ENCODE measurements at places on chromosomes 11 and 22. TPM values are rescaled to one million over a fixed set of nuclear protein-coding genes. Genes with fewer than 3 reads are reported as not detected.

Gene OR4D5
- not detected for total RNA-seq

Gene CLTCL1
- total RNA-seq, result 4.4 TPM

Gene P4HA3
- 49.8 TPM for total RNA-seq

Gene CARD16
- not detected for total RNA-seq

Gene ME3
- 18.2 TPM for total RNA-seq

Gene PGR
- total RNA-seq, result not detected

Gene BAIAP2L2
- 5.9 TPM for total RNA-seq

Gene PLA2G3
- not detected for total RNA-seq
